ENCODE measurements at places on chromosomes 16 and 17. TPM values are rescaled to one million over a fixed set of nuclear protein-coding genes. Genes with fewer than 3 reads are reported as not detected.

The KCNH6 gene
- total RNA-seq, result not detected

DNA sequence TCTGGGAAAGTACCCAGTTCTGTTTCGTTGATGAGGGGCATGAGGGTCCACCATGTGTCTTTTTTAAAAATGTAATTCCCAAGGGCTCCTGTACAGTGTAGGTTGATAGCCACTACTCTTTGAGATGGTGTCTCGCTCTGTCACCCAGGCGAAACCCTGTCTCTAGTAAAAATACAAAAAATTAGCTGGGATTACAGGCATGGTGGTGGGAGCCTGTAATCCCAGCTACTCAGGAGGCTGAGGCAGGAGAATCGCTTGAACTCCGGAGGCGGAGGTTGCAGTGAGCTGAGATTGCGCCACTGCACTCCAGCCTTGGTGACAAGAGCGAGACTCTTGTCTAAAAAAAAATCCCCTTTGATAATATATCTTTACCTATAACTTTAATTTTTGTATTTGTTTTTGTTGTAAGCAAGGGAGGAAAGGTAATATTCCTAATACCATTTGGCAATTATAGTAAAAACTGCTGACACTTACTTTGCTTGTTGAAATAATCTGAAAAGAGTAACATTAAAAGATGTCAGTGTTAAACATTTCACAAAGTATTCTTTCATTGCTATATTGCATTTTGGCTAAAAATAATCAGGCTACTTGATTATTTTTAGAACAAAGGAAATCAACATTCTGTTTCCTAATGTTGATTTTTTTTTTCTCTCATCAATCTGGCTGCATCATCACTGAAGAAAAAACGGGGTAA, 11.8 kb downstream of the KPNA2 start:
- no peak for DNase-seq

GRCh38 chr16:66525396-66526180, 24.3 kb downstream of the TK2 start:
- DNase-seq, result peak; percentile 34

GRCh38 chr17:2194889-2195335, 108.7 kb downstream of the SMG6 start:
- peak; percentile 29 for DNase-seq

DNA sequence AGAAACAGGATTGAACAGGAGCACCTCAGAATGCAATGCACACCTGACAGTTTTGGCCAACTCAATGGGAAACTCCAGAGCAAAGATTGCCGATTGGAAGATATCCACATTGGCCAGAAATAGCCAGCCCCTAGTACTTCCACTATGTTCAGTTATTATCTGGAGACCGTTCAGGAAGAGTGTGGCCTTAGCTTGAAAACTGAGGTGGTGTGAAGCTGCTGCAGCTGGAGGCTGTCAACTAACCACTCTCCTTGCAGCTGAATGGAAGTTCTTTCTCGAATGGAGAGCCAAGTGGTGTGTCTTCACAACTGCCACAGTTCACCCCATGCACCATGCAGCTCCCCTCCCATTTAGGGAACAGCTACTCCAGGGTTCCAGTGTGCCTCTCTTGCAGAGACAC, 61.9 kb upstream of the DHX40 start:
- DNase-seq, result no peak

DNA sequence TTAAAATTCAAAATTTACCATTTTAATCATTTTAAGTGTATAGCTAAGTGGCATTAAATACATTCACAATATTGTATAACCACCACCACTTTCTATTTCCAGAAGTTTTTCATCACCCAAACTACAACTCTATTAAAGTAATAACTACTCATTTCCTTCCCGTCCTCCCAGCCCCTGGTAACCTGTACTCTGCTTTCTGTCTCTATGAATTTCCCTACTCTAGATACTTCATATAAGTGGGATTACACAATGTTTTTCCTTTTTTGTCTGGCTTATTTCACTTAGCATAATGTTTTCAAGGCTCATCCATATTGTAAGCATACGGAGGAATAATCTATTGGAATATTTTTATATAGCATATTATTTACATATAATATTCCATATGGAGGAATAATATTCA, 29.7 kb downstream of the ESRP2 start:
- DNase-seq, result no peak

DNA sequence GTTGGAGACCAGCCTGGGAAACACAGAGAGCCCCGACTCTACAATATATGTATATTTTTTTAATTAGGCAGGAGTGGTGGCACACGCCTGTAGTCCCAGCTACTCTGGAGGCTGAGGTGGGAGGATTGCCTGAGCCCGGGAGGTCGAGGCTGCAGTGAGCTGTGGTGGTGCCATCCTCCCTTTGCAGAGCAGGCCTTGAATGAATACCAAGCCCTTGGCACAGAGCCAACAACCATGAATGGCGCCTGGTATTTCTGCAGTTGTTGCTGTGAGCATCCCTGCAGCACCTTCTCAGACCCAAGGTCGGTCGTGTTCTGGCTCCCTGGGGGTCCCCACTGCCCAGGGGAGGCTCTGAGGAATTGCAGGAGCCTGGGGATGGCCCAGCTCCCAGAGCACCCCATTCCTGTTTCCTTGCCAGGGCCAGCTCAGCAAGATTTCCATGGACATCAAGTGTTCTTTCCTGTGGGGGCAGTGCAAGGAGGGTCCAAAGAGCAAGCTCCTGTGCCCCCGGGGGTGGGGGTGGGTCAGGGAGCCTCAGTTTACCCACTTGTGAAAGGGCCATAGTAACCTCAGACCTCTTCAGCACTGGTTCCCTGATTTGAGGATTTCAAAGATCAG, 25.6 kb upstream of the RMI2 start:
- peak; percentile 55 for DNase-seq

The USP6 gene
- total RNA-seq, result not detected

DNA sequence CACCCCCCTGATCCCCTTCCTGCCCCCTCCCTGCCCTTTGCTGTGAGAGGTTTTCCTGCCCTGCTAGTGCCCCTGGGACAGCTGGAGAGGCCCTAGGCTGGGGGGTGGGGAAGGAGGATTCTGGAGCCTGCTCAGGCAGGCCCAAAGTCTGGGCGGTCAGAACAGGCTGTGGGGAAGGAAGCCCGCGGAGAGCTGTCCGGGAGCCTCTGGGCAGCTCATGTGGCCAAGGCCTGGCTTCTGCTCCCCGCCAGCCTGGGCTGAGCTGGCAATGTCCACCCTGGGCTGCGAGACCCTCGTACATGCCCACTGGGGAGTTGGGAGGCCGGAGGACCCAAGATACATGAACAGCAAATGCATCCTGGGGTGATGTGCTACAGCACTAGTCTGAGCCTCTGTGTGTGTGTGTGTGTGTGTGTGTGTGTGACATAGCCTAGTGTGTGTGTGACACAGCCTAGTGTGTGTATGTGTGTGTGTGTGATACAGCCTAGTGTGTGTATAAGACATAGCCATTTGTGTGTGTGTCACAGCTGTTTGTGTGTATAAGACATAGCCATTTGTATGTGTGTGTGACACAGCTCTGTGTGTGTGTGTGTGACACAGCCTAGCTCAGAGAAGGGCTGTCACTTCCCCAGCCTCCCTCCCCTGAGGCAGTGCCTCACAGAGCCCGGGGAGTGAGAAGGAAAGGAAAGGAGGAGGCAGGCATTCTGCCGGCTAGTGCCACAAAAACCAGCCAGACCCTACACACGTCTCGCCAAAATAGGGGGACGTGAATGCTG, 201.4 kb upstream of the CIBAR2 start:
- peak; percentile 48 for DNase-seq

The ASGR1 gene
- not detected for total RNA-seq

- DNase-seq, result peak; percentile 83
These were observed 42.6 kb upstream of the SKAP1 start for GRCh38 chr17:48472411-48473281.

- no peak for DNase-seq
These were observed 47.3 kb upstream of the TBX2 start for GRCh38 chr17:61352408-61352770.

DNA sequence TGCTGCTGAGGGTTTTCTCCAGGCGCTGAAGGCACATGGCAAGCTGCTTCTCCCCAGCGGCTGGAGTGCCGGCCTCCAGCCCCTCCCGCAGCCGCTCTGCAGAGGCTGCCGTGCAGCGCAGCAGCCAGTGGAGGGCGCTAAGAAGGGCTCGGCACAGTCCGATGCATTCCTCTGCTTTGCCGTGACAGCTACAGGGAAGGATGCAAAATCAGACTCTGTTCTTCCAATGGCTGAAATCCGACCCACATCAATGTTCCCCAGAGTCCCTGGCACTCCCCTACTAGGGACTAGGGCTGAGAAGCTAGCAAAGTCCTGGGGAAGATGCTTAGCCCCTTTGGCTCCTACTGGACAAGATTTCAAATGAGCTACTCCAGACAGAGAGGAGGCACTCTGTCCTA, 19.0 kb downstream of the MED24 start:
- peak; percentile 65 for DNase-seq

The LYZL6 gene
- total RNA-seq, result not detected

- peak; percentile 85 for DNase-seq
These were observed 8.6 kb upstream of the ABCC3 start for GRCh38 chr17:50626037-50626574.

DNA sequence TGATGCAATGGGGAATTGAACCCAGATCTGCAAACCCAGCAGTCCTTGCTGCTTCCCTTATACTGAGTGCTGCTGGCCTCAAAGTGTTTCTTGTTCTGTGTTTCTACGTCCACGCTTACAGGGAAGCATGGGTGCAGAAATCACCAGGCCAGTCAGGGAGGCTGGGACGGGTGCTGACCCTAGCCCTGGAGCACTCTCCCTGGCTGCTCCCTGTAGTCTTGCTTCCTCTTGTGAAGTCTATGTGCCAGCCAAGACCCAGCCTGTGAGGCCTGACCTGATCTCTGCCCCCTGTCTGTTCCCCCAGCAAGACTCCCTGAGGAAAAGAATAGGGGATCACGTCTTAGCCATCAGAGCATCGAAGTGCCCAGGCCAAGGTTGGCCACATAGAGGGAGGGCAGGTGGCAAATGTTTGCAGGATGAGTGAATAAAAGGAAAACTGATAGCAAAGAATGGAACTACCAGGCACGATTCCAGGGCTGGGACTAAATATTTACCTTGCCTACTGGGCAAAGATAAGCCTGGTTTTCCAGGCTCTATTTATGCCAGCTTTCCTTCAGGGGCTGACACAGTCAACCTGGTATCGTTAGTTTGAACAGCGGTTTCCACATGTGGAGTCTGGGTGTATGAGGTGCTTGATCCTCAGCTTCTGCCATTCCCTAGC, 41.2 kb upstream of the RHOT1 start:
- no peak for DNase-seq

- no peak for DNase-seq
These were observed 534.4 kb upstream of the CDH5 start for GRCh38 chr16:65831903-65832666.

DNA sequence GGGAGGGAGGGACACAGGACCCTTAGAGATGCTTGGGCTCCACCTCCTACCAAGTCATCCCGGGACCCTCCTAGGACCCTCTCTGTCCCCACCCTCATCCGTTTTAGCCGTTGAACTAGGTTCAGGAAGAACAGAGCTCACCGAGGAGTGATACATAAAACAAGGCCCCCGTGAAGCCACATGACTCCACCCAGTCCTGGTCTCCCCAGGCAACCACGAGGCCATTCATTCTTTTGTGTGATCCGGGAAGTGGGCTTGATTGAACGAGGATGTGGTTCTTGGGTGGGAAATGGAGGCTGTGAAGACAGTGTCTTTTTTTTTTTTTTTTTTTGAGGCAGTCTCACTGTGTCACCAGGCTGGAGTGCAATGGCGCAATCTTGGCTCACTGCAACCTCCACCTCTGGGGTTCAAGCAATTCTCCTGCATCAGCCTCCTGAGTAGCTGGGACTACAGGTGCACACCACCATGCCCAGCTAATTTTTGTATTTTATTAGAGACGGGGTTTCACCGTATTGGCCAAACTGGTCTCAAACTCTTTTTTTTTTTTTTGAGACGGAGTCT, 14.8 kb downstream of the TRARG1 start:
- DNase-seq, result no peak

DNA sequence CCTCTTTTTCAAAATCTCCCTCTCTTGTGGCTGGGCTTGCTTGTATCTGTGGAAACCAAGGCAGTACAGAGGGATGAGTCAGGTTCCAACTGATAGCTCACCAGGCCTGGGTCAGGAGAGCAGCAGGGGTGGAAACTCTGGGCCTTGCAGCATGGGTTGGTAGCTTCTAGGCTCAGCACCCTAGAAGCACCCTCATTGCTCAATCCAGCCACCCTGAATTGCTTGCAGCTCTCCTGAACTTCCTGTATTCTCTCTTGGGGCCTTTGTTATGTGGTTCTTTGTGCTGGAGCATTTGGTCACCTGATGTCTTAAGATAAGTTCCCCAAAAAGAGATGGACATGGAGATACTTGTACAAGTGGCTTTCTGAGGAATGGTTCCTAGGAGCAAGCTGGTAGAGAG, 169.4 kb downstream of the IRX5 start:
- no peak for DNase-seq

- DNase-seq, result no peak
These were observed 56.0 kb downstream of the ABAT start for GRCh38 chr16:8730335-8730915.

DNA sequence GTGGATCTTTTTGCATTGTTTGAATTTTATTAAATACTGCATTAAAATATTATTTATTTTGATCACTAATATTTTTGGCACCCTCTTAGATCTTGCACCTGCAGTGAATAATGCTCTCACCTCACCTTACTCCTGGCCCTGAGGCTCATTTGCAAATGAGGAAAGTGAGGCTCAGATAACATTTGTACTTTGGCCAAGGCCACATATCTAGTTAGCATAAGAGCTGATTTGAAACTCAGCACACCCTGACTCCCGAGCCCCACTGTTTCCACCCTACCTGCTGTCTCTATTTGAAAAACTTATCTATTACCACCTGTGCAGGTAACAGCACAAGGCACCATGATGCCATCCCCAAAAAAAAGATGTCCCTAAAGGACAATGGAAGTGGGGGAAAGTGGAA, 358.7 kb upstream of the MAF start:
- DNase-seq, result no peak

The KRT27 gene
- not detected for total RNA-seq

- peak; percentile 18 for DNase-seq
These were observed 379.1 kb upstream of the CDH11 start for GRCh38 chr16:65500919-65501318.

The TEPSIN gene
- 16.1 TPM for total RNA-seq

GRCh38 chr17:28325211-28325610, 6.2 kb downstream of the TMEM97 start:
- DNase-seq, result no peak

DNA sequence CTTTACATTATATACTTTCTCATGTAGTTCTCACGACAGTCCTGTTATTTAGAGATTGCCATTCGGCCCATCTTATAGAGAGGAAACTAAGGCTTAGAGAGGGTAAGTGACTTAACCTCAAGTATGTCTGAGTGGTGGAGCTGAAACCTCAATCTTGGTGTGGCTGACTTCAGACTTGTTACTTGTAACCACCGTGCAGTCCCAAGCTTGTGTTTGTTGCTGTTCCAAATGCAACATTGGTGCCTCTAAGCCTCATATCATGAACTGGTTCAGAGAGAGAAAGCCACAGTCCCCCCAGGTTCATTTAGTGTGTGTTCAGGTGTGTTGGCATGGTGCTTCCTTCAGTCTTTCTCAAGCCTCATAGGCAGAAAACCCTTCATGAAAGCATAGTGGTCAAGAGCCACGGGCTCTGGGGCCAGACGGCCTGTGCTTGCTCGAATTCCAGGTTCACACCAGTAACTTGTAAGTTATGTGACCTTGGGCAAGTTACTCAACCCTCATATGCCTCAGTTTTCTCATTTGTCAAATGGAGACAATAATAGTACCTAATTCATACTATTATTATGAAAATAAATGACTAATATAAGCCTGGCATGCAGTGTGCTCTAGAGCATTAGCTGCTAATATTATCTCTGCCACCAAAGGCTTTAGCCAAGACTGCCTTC, 39.9 kb downstream of the CDH1 start:
- DNase-seq, result no peak

GRCh38 chr17:61285526-61286320, 113.9 kb upstream of the TBX2 start:
- DNase-seq, result peak; percentile 94

The KRTAP2-1 gene
- total RNA-seq, result not detected

- DNase-seq, result no peak
These were observed 2.3 kb upstream of the HOXB6 start for GRCh38 chr17:48606892-48607614.
